GOT3 (cell line): ENCODE measurements at places on chromosomes 1 and 21.

GRCh38 chr1:175742790-175743459 lies 470 bp downstream of the TNR start:
- no peak for DNase-seq

DNA sequence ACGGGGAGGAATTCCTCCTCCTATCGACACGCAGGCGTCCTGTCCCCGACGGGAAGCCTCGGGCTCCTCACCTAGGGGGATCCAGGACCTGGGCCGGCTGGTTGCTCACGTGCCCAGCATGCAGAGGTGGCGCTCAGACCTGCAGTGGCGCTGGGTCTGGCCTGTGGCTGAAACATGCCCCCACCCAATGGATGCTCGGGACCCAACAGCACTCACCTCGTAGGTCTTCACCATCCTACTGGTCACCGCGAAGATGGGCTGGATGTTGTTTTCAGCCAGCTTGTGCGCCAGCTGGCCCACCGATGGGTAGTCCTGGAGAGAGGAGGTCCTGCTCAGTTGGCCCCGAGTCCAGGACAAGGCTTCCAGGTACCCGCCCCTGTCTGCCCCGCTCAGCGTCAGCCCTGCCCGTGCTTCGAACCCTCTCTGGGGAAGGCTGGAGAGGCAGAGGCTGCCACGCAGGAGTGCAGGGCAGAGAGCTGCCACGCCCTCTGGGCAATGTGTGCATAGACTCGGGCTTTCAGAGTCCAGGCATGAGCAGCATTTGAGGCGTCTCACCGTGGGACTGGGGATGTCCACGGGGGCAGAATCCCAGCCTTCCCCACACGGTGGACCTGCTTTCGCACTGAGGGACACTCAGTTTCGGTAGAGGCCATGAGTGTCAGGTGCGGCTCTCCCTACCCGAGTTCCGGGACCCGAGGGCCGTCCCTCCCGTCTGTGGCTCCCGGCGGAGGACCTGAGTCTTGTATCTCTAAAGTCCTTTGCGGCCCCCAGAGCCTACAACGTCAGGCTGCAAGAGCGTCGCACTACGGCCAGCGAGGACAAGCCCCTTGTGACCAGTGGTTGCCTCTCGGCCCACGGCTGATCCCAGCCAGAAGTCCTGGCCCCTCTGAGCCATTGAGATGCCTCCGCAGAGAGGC lies 21.6 kb downstream of the ITGB2 start:
- DNase-seq: no peak

DNA sequence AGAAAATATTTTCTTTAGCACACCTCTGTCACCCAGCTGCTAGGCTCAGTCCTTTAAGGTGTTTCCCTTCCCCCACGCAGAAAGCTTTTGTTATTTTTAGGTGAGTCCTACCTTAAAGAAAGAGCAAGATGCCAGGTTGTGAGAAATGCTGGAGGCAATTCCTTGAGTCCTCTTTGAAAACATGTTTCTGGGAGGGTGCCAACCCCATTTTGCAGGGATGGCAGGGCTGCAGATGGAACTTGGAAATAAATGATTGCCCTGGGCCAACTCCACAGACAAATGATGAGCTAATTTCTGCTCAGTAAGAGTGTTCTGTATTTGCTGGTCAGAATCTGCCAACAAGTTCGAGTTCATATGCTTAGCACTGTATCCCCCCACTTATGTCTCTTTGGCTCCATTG lies 119.2 kb upstream of the RAB3GAP2 start:
- no peak for DNase-seq

GRCh38 chr1:205878026-205878425 lies 28.1 kb upstream of the PM20D1 start:
- no peak for DNase-seq

DNA sequence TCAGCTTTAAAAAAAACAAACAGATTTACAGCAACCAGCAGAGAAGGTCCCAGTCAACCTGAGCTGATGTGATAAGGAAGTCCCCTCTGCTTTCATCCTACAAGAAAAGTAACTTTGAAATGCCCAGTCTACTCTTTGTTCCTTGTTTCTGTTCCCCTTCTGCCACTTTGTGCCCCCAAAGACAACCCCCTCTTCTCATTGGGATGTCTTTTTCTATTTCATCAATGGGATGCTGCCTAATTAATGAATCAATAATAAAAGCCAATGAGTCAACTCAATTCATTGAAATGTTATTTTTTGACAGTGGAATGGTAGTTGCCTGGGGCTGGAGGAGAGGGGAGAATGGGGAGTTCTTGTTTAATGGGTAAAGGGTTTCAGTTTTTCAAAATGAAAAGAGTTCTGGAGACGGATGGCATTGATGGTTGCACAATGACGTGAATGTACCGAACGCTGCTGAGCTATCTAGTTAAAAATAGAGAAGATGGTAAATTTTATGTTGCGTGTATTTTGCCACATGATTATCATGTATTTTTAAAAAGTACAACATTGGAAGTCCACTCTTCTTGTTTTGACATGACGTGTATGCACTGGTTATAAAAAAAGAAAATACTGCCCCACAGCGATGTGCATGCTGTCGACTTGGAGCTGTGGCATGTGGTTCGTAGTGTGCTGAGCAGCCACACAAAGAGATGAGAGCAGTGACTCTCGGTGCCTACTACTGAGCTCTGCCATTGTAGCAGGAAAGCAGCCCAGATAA lies 22.4 kb upstream of the PADI2 start:
- no peak for DNase-seq

DNA sequence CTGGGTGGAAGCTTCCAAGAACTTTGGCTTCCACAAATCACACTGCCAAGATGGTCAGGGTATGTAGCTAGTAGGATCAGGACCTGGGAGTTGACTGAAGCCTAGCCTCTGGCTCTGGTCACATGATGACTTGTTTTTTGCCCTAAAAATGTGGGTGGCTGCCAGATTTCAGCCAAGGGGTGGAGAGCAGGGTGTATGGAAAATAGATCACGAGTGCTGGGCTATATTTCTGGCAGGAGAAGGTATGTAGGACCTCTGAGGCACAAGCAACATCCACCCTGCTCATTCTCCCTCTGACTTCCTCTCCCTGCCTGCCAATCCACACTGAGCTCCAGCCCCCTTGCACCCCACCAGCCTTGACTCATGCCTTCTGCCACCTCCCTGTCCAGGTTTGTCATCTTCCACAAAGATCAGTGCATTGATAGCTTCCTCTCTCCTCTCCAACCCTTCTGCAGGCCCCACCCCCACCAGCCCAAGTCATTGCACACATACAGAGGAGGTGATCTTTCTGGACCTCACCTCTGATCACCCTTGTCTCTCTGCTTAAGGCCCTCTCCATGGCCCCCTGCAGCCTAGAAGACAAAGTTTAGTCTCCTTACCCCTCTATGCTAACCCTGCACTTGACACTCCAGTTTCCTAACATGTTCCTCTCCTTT lies 8.3 kb upstream of the CYP4B1 start:
- DNase-seq: no peak

GRCh38 chr1:155966135-155966534 lies 12.2 kb downstream of the ARHGEF2 start:
- no peak for DNase-seq

DNA sequence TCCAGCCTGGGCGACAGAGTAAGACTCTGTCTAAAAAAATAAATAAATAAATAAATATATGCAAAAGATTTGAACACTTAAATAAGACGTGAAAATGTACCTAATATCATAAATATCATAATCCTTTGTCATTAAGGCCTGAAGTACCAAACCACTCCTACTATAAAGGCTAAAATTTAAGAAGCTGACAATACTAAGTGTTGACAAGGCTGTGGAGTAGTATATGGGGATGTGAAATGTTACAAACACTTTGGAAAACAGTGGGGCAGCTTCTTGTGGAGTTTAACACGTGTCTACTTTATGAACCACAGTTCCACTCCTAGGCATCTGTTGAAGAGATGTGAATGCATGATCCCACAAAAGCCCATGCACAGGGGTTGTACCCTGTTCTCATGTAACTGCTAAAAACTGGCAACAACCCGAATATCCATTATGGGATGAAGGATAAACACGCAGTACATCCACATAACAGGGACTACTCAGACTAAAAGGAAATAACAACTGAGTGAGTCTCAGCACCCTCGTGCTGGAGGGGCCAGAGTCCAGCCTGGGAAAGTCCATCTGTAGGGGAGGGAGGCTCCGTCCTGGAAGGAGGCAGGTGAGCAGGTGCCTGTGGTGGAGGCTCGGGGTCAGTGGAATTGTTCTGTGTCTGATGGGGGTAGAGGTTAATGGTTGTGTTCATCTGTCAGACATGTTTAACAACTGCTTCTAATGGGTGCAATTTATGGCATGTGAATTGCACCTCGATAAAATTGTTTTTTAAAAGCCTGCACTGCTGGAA lies 6.7 kb upstream of the SLC19A1 start:
- no peak for DNase-seq

- DNase-seq: no peak
Measured at GRCh38 chr1:85502625-85503083, 37.7 kb upstream of the DDAH1 start.

GRCh38 chr1:93716941-93717368 lies 35.3 kb upstream of the BCAR3 start:
- DNase-seq: no peak

- DNase-seq: no peak
Measured at GRCh38 chr1:205492774-205493173, 11.7 kb upstream of the CDK18 start.

DNA sequence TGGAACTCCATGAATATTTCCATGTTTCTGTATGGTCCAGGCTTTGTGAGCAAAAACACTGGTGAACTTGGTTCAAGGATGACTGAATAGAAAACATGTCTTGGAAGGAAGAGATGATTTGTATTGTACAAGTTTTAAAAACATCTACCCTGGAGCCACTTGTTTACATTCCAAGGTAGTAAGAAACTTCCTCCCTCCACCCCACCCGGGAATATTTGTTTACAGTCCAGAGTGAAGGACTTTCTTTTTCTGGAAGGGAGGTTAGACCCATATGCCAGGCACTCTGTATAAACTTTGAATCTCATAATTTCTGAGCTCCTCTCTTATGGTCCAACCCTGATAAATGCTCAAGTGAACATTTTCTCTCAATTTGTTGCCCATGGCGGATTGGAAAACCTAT lies 323.3 kb upstream of the LYPLAL1 start:
- no peak for DNase-seq

GRCh38 chr1:26459573-26460031 lies 12.6 kb upstream of the HMGN2 start:
- no peak for DNase-seq

DNA sequence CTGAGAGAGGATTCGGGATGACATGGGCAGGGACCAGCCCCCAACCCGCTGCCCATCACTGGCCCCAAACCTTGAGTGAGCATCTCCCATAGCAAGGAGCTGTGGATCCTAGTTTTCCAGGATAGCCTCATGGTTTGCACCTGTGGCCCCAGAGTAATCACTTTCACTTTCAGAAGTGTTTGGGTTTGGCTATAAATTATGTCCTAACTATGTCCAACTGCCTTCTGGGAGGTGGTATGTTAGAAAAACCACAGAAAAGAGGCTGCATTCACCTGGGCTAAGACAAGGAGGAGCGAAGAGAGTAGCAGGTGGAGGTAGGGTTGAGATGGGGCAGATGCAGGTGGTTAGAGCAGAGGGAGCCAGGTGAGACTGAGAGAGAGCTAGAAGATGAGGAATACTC lies 19.4 kb upstream of the CLIC6 start:
- no peak for DNase-seq

GRCh38 chr1:109210058-109210457 lies 3.7 kb upstream of the SARS1 start:
- no peak for DNase-seq

DNA sequence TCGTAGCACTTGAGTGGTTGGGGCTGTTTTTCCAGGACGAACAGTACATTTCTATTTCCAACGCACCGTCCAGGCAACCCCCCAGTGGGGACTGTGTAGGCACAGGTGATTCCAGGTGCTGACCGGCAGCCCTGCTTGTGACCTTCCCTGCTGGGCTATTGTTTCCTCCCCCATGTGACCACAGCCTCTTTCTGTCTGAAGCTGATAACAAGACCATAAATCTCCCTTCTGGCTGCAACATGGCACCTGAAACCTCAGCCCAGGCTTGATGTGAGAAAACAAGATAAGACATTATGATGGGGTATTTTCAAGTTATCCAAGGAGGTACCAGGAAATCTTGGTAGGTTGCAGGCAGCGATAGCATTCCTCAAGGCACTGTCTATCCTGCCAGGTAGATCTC lies 48.2 kb downstream of the HLX start:
- DNase-seq: no peak

- no peak for DNase-seq
Measured at GRCh38 chr1:40687059-40687458, 4.4 kb upstream of the NFYC start.
